Stimulated activated CD8-positive, alpha-beta memory T cell treated with anti-CD3 and anti-CD28 coated beads, Interleukin-2, amount 100 ng/mL, for 1 hour (primary cell): ENCODE measurements at places on chromosomes 1 and 21.

GRCh38 chr1:187725216-187725615 is 896.5 kb downstream of the PLA2G4A start:
- no peak for DNase-seq

DNA sequence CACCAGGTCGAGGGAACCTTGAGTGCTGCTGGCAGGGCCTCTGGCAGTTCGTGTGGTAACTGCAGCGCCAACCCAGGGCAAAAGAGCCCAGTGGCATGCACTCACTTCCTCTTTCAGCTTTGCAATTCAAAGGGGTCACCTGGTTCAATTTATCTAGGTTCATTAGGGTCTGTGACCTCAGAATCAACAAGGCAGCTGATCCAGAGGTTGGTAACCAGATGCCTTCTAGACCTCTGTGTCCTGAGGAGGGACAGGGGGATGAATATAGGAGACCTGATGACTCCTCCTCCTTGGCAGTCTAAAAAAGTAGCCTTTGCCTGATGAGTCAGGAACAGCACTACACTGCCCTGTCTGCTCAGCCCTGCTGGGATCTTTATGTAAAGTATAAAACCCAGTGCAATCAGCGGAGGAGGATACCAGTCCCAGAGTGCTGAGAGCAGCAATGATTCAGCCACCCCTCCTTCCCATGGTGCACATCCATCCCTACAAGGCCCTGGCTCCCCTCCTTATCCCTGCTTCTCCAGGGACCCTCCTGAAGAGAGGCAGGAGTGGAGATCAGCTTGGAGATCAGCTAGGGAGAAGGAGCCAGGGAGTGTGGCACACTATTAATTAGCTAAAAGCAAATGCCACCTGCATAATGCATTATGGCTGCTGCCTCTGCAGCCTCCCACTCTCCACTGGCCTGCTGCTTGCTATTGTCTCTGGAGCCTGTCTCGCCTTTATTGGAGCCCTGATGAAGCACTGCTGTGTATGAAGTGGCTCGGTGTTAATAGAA is 11.2 kb upstream of the FMOD start:
- no peak for DNase-seq

- DNase-seq = no peak
Observed at GRCh38 chr1:169779970-169780369, 14.7 kb downstream of the METTL18 start.

DNA sequence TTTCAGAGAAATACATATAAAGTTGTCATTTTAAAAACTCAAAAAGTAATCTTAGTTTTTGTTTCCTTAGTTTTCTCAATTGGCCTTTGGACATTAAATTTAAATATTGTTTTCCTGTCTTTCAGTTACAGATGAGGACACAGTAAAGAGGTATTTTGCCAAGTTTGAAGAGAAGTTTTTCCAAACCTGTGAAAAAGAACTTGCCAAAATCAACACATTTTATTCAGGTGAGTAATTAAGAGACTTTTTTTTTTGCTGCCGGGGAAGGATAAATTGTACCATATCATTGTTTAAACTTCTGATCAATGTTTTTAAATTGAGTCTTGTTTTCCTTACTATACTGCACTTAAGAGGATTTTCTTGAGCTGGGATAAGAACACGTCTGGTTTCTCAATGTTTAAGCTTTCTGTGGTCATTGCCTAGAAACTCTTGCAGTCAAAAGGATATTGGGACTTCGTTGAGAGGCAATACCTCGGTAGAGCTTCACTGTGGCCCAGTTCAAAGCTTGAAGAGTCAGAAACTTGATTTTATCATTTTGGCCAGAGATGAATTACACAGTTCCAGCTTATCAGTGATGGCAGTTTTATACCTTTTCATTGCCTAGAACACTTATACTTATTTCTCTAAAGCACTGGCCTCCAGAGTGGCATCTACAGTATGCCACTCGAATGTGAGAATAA is 124.9 kb upstream of the KIAA1614 start:
- DNase-seq = no peak

GRCh38 chr1:58805716-58806571 is 22.1 kb upstream of the JUN start:
- no peak for DNase-seq

- DNase-seq = no peak
Observed at GRCh38 chr1:205656236-205656635, 24.1 kb downstream of the SLC45A3 start.

GRCh38 chr1:40030528-40031135 is 9.9 kb upstream of the CAP1 start:
- DNase-seq = no peak

DNA sequence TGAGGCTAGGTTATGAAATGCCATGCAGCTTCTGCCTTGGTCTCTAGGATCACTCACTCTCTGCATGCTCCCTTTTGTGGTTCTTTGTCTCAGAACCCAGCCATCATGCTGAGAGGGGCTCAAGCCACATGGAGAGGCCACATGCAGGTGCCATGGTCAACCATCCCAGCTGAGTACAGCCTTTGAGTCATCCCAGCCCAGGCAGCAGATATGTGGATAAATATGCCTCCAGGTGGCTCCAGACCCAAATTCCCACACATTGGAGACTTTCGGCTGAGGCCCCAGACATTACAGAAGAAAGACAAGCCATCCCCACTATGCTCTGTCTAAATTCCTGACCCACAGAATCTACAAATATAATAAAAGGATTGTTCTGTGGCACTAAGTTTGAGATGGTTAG is 102.0 kb downstream of the LHX9 start:
- no peak for DNase-seq

DNA sequence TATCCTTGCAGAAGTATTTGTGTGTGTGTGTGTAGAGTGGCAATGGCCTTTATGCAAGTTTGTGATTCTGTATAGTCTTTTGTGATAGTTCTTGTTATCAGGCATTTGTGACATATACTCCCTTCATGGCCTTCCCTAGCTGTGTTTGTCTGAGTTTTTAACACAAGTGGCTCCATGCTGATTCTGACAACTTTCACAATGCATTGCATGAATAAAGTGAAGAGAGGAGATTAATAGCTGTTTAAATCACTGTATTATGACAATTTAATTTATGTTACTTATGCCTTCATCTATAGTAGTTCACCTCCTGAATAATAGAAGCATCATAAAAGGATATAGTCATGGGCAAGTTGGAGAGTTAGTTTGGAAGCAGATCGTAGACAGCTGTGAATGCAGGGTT is 17.2 kb upstream of the MCOLN3 start:
- no peak for DNase-seq

DNA sequence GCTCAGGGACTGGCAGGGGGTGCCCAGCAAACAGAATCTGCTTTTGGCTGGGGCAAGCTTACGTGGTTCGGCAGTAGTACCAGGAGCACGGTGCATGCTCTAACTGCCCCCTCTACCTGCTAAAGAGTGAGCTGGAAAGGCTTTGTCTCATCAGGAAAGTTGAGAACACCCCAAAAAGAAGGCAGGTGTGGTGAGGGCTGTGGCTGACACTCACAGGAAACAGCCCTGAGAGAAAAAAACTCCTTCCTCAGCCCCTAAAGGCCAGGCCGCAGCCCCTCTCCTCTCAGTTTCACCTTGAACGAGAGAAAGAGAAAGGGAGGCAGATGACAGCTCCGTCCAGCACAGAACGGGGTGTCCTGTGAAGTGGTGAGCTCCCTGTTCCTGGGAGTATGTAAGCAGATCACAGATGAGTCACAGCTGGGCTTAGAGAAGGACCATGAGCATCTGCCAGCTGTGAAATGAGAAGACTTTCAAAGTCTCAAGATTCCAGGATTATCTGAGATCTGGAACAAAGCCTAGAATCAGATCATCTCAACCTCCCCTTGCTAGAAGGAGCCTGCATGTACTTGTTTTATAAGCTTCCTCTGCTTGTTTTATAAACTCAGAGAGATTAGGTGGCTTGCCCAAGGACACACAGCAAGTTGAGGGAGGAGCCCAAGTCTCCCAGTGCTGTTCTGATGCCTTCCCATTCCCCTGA is 13.4 kb downstream of the LAPTM5 start:
- DNase-seq = no peak

DNA sequence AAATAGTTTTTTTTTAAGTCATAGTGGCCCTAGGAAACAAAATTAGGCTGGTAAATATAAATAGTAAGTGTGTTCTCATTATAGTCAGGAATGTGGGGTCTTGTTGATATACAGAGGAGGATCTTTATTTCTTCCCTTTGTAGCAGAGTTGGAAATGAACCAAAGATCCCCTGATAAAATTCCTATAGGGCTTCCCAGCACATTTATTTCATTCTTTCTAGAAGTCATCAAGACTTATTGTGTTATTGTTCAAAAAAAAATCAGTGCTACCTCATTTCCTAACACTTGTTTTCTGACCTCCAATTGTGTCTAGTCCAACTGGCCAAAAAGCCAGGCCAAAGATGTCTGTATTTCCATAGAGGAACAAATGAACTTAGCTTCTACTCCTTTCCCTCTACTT is 7.6 kb upstream of the PLEKHO1 start:
- no peak for DNase-seq

DNA sequence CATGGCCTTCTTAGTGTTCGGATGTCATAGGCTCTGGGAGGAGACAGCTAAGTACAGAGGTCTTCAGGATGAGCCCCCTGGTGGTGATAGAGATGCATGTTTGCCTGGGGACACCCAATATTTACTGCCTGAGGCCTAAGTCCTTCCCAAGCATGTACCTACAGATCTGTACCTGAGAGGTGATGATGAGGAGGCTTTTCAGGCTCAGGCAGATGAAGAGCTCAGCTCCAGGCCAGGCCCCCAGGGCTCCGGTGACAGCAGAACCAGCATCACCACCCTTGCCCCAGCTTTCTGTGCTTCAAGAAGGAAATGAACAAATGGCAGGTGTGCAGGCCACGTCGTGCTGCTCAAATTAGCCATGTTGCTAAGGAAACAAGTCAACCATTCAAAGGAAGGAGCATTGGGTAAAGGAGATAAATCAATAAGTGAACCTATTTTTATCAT is 21.1 kb downstream of the CACNA1E start:
- DNase-seq = no peak

GRCh38 chr21:41874611-41875010 is 4.5 kb downstream of the PRDM15 start:
- no peak for DNase-seq

DNA sequence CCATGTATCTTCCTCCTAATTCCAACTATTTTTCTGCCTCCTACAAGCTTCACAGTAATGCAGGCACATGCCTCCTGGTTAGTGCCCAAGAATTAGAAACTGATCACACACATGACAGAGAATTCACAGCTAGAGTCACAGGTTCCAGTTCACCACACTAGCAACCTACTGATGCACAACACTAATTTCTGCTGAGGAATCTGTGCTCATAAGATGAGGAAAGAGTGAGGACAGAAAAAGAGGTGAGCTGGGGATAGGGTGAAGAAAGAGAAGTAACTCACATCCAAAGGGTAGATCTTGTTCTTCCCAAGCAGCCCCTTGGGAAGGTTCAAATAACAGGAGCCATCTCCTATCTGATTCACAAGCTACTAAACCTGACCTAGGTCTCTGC is 61.3 kb downstream of the PUM1 start:
- DNase-seq = no peak

DNA sequence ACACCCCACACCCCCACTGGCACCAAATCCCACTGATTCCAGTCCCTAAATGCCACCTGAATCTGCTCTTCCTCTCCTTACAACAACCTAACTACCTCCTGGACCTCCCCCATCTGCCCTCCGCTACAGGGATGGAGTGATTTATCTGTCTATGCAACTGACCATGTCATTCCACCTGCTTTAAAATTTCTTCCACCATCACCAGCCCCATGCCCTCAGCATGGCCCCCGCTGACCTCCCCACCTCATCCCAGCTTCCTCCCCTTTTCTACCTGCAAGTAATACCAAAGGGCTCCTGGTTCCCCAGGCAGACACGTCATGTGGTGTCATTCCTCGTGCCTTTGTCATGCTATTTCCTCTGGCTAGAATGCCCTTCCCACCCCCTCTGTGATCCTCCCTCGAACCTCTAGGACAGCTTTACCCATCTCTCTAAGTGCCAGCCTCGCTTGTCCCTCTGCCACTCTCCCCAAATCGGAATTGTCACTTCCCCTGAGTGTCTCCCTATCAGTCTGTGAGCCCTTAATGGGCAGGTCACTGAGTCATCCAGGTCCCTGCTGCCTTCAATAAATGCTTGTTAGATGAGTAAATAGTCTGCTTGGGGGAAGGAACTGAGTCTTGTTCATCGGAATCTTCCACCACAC is 3.7 kb downstream of the GJB4 start:
- no peak for DNase-seq

GRCh38 chr1:211588711-211589110 is 9.8 kb upstream of the SLC30A1 start:
- DNase-seq = no peak

DNA sequence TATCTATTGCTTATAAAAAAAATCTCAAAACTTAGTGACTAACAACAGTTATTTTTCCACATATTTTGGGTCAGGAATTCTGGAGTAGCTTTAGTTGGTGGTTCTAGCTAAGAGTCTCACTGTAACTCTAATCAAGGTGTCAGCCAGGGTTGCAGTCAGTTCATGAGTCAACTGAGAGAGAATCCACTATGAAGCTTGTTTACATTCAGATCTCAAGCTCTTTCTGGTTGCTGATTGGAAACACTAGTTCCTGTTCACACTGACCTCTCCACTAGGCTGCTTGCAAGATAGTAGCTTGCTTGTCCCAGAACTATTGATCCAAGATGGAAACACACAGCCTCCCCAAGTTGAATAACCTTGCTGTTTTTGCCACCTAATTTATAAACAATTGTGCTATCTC is 1192.1 kb upstream of the B3GALT2 start:
- DNase-seq = no peak

DNA sequence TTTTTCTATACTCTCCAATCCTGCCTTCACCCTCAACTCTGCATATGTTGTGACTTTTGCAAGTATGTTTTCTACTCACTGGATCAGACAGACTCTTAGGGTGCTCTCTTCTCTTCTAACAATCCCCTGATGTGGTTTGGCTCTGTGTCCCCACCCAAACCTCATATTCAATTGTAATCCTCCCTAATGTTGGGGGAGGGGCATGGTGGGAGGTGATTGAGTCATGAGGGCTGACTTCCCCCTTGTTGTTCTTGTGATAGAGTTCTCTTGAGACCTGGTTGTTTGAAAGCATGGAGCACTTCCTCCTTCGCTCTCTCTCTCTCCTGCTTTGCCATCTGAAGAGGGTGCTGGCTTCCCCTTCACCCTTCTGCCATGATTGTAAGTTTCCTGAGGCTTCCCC is 148.9 kb upstream of the IGSF21 start:
- no peak for DNase-seq
